Iris pigment epithelial cell (primary cell): ENCODE measurements at places on chromosomes 11 and 22.

DNA sequence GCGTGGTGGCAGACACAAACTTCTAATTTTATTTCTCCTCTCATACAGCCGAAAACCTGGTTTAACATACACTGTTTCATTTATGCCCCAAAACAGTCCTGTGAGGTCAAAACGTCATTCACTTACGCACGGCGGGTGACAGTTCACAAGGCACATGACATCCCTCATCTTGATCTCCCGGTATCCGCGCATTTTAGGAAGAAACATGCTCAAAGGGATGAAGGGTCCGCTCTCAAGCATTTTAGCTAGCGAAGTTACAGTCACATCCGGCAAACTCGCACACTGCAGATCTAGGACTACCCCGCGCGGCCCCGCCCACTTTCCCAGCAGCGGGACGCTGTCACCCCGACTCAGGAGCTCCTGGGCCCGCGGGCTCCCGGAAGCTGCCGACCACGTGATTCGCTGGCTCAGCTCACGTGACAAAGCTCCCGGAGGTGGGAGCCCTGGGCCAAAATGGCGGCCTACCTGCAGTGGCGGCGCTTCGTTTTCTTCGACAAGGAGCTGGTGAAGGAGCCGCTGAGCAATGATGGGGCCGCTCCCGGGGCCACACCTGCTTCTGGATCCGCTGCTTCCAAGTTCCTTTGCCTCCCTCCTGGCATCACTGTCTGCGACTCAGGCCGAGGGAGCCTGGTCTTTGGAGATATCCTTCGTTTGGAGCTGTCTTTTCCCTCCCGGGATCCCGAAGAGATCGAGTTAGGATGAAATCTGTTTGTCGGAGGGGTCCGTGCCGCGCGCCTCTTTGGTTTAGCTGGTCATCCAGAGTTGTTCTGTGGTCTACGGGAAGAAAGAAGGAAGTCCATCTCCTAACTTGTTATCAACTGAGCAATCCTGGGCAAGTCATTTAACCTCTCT, at the start of gene VPS11:
Gene VPS11, plus strand, starts transcription at position 448 of the 852 bp plus-strand sequence. Its CDS starts 6 bp downstream, at position 454.
- peak; percentile 94 for DNase-seq

GRCh38 chr11:71384561-71384960, 63.6 kb downstream of the DHCR7 start:
- DNase-seq: no peak

GRCh38 chr11:66443602-66444001, 5.0 kb upstream of the MRPL11 start:
- DNase-seq: peak; percentile 88

GRCh38 chr11:105023003-105023402, at the start of gene CASP5:
Gene CASP5 (minus strand): TSS chr11:105023168. CDS start chr11:105023136, 32 bp downstream.
- no peak for DNase-seq

- DNase-seq: no peak
These were observed 4.6 kb upstream of the SMCO4 start for GRCh38 chr11:93547773-93548172.

GRCh38 chr11:44466531-44467205, 98.8 kb upstream of the CD82 start:
- DNase-seq: no peak

DNA sequence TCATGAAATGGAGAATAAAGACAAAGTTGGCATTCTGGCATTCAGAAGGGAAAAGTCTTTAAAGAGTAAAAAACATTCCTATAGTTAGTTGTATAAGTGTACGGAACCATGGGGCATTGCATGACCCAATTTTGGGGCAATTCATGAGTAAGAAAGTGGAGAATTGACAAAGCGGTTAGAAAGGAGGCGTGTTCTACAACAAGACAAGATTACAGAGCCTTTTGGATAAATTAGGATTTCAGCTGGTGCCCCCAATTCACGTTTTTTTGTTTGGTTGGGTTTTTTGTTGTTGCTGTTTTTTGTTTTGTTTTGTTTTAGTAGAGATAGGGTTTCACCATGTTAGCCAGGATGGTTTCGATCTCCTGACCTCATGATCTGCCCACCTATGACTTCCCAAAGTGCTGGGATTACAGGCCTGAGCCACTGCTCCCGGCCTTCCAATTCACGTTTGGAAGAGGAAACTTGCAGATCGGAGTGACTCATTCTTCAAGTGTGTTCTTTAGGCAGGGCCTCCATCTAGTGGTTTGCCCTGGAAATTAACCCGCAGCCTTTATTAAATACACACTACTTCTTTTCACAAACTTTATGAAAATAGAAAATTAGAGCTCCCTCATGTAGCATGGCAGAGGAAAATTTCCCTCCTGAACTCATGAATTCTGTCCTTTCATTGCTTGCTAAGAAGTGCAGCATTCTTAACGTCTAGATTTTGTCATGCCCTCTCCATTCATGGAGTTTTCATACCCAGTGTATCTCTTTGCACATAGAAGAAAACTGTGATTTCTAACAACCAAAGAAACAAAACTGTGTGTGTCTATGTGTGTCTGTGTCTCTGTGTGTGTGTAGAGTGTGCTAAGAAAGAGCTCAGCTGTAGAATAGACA, 118.1 kb downstream of the BBOX1 start:
- peak; percentile 85 for DNase-seq

DNA sequence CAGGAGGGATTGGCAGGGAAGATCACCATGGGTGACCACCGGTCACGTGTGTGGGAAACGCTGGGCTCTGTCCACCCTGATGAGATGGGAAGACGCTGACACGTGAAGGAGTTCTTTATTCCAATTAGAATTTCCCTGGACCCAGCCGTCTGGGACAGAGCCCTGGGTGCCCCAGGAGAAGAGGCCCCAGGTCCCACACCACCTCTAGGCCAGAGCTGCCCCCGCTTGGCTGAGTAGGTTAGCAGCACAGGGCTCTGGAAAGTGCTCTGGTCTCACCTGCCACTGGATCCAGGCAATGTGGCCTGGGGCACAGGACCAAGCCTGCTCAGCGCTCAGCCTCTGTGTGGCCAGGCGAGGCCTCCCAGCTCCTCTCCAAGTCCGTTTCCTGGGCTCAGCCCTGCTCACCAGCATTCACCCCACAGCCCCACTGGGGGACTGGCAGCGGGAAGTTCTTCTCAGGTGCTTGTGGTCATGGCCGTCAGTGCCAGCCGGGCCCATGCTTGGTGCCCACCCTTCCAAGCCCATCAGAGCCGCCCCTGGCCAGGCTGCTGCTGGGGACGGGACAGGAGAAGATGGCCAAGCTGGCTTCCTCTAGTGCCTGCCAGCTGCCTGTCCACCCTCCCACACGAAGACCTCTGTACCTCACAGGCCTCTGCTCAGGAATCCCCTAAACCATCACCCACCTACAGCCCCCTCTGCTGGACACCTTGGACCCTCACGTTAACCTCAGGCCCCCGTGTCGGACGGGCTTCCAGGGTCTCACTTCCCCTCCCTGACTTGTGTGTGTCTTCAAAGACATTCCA, 62.5 kb upstream of the FGF3 start:
- no peak for DNase-seq

GRCh38 chr11:19444231-19444630, 203.5 kb upstream of the E2F8 start:
- peak; percentile 20 for DNase-seq

- DNase-seq: no peak
These were observed 13.9 kb upstream of the CELSR1 start for GRCh38 chr22:46551321-46551720.

DNA sequence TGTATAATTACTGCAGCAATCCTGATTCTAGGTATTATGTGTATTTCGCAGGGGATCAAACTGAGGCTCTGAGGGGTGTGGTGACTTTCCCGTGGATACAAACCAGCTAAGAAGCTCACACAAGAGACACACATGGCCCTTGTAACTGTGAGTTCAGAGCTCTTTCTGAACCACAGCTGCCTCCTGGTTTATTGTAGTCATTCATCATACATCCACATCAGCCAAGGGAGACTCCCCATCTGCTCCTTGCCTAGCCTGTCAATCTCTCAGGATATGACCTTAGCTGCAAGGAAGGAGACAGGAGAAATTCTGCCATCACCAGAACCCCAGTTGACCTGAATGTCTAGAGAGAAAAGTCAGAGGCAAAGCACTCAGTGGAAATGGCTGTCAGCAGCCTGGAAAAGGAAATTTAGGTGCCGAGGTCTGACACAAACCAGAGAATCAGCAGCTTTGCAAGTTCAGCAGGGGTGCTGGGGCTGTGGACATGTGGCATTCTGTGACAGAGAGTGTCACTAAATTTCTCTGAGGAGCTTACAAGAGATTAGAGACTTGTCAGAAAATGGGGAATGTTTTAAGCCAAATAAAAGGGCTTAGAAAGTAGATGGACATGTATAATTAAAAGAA, 209.5 kb downstream of the AASDHPPT start:
- no peak for DNase-seq

DNA sequence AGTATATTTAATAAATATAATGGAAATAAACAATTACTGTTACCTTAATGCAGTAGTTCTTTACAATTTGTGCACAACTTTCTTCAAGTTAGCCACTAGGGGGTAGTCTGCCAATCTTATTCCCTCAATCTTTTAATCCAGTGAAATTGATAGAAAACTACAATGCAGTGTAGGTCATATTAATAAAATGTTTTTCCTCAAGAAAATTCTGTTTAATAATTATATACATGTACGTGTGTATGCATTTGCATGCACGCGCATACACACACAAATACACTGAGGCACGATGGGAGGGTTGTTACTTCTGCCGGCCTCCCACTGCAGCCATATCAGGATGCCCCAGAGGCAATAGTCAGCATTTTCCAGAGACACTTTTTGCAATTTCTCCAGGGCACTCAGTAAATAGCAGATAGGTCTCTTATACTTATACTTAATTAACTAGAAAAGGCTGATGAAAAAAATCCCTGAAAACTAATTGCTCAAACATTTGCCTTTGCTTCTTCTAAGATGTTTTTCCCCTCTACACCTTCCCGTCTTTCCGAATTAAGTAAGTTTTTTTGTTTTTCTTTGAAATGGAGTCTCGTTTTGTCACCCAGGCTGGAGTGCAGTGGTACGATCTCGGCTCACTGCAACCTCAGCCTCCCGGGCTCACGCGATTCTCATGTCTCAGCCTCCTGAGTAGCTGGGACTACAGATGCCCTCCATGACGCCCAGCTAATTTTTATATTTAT, 3.1 kb downstream of the GAB2 start:
- peak; percentile 39 for DNase-seq

- DNase-seq: no peak
These were observed 91.1 kb downstream of the STIM1 start for GRCh38 chr11:3946455-3947017.

GRCh38 chr11:131760091-131761061, 390.0 kb downstream of the NTM start:
- peak; percentile 95 for DNase-seq

- DNase-seq: no peak
These were observed 24.4 kb upstream of the HSPA8 start for GRCh38 chr11:123086305-123086704.
